Activated CD8-positive, alpha-beta T cell treated with anti-CD3 and anti-CD28 coated beads, Interleukin-2, amount 10 ng/mL, durations not matched to agents 7 days and 5 days (primary cell): ENCODE measurements at places on chromosomes 11 and 22.
A peak's percentile ranks its signal among the peaks of the same experiment; 100 is the strongest.

- peak; percentile 50 for DNase-seq
These were observed 13.5 kb upstream of the SORL1-AS1 start for GRCh38 chr11:121466063-121466794.

- no peak for DNase-seq
These were observed 134.7 kb downstream of the GRIK4 start for GRCh38 chr11:120646206-120646605.

DNA sequence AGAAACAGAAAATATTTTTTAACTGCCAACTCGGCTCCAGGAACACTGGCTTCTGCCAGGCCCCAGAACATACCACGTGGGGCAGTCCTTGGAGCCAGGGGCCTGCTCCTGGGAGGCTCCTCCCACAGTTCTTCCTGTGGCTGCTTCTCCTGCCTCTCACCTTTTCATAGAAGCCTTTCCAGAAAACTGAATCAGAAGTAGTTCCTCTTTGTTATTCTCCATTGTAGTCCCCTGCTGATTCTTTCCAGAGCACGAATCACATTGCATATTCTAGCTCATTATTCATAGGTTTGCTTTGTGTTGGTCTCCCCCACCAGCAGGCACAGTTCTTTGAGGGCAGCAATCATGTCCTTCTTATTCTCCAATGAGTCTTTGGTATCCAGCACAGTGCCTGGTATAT is 106.0 kb downstream of the EFCAB6 start:
- no peak for DNase-seq

- no peak for DNase-seq
These were observed 11.1 kb upstream of the LRRC10B start for GRCh38 chr11:61497473-61497872.

DNA sequence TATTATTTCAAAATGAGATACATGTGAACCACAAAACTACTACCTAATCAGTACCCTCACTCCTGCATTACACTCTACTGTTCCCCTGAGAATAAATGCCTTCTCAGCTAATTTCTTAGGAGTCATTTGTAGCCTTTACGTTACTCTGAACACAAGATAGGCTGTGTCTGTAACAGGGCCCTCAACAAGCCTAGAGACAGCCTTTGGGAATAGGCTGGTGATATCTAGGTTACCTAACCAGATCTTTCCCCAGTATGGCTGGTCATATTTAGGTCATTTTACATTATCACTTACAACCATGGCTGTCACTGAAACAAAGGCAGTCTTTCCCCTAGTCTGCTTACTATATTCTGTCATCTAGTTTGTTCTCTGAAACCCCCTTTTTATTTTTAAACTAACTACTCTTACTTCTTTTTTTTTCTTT is 14.2 kb downstream of the ATM start:
- DNase-seq = no peak

DNA sequence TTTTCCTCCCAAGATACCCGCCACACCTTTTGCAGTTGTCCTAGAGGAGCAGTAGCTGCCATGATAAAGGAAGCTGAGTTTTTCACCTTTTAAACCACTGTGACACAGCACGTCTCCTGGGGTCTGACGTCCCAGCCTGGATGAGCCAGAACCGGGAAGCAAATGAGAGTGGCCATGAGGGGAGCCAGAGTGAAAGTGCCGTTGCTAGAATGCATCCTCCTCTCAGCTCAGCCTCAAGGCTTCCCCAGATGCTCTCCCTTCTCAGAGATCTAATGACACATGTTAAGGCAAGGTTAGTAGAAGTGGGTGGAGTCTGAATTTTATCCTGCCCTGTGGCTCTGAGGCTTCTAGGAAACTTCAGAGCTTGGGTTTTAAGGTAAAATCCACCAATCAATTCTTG is 23.4 kb upstream of the HTR3A start:
- no peak for DNase-seq

GRCh38 chr11:13889552-13890249 is 72.8 kb upstream of the SPON1 start:
- no peak for DNase-seq

DNA sequence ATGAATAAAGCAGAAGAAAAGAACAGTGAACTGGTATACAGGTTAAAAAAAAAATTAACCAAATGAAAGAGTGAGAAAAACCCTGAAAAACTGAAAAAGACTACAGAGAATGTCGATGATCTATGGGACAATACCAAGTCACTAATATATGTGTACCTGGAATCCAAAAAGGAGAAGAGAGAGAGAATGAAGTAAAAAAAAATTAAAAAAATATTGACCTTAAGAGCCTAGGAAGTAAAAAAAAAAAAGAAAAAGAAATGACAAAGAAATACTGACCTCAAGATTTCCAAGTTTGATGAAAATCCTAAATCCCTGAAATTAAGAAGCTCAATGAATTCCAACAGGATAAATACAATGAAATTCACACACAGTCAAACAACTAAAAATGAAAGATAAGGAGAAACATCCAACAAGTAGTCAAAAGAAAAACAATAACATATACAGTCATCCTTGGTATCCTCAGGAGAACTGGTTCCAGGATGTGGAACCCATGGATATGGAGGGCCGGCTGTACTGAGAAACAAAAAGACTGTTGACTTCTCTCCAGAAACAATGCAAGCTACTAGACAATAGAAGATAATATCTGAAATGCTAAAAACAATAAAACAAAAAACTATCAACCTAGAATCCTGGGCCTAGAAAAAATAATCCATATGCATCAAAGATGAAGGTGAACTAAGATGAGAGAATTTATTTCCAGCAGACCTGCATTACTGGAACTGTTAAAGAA is 33.5 kb upstream of the SERPIND1 start:
- no peak for DNase-seq

GRCh38 chr22:47858773-47859306 is 1096.4 kb downstream of the TBC1D22A start:
- DNase-seq = no peak

DNA sequence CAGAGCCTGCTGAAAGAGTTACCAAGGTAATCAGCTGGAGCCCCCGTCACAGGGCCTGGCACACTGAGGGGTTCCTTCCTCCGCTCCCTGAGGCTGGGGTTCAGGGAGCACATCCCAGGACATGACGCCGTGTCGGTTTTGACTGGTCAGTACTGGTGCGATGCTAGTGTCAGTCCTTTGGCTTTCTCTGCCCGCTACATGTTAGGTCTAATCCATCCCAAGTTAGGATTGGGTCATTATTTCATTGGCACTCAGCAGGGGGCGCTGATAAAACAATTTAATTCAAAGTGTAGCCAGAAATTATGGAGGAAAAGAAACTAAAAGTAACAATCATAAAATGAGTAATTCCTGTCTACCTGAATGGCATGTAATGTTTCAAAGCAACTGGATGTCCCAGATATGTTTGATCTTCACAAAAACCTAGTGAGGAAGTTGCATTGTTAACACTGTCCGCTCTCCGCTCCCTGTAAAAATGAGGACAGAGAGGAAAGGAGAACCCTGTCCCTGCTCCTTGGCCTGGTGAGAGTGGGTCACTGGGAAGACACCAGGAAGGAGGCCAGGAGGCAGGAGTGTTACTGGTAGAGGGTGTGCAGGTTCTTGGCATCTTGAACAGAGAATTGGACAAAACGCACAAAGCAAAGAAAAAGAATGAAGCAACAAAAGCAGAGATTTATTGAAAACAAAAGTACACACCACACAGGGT is 27.1 kb downstream of the TSKU start:
- peak; percentile 64 for DNase-seq

DNA sequence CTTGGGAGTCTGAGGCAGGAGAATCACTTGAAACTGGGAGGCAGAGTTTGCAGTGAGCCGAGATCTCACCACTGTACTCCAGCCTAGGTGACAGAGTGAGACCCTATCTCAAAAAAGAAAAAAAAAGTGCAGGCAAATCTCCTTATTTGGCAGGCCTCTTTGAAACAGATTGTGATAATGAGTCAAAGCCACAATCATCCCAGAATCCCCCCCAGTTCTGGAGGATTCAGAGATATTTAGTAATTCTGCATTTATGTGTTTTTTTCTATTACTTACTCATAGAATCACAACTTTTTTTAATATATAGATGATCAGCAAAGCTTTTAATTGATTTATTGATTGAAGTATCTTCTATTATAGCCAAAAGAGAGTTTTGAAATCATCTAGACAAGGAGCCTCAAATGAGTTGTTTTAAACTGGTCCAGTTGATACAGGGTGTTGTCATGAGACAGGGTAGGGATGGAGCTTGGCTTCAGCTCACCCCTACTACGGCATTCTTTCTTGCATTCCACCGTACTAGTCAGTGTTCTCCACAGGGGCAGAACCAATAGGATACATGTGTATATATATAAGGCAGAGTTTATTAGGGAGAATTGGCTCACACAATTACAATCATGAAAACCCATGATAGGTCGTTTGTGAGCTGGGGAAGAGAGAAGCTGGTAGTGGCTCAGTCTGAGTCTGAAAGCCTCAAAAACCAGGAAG is 39.3 kb upstream of the SORL1 start:
- DNase-seq = no peak

DNA sequence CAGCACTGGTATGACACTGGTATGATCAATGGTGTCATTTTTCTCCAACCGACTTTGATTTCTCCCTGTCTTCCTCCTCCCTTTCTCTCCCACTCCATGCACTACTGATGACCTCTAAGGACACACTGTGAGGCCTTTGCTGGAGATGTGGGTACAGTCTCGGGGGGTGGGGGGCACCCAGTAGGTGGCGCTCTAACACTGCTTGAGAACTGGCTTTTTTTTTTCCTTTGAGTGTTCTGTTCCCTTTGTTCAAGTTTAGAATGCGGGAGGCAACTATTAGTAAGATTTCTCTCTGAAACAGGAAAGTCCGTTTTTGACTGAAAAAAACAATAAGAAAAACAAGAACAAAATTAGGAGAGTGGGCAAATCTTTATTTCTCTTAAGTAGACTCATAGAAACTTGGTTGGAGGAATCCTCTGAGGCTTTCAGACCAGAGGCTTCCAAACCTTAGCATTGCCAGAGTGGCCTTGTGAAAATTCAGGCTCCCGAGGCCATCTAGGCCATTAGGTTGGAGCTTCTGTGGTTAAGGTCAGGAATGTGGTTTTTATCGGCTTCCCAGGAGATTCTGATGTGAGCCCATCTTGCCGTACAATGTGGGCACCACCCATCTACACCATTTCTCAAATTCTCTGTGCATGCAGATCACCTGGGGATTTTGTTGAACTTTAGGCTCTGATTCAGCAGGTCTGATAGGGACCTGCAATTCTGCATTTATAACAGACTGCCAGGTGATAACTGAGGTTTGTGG is 43.2 kb downstream of the PANX1 start:
- peak; percentile 46 for DNase-seq

- no peak for DNase-seq
These were observed 99.2 kb downstream of the STIM1 start for GRCh38 chr11:3954448-3955298.

GRCh38 chr11:101215069-101215468 is 85.5 kb upstream of the PGR start:
- DNase-seq = no peak

DNA sequence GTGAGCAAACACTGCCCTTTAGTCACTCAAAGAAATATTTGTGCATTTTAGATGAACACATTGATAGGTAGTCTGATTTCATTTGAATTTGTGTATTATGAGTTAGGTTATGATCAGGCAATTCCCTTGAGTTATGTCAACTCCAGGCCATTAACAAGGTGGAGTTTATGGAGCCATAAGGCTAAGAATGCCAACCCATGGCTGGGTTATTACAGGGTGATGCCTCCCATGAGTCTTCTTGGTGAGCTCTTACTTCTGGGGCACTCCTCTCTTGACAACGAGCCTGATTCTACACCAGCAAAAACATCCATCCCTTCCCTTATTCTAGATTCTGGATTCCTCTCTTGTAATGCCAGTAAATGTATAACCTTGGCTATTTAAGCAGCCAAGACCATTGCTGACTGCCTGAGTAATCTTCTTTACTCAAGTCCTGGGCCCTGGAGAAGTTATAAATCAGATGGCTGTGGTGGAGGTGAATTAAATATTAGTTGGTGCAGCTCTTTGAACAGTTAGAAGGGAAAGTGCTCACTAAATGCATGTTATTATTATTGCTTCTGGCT is 645.7 kb upstream of the TENM4 start:
- DNase-seq = no peak

DNA sequence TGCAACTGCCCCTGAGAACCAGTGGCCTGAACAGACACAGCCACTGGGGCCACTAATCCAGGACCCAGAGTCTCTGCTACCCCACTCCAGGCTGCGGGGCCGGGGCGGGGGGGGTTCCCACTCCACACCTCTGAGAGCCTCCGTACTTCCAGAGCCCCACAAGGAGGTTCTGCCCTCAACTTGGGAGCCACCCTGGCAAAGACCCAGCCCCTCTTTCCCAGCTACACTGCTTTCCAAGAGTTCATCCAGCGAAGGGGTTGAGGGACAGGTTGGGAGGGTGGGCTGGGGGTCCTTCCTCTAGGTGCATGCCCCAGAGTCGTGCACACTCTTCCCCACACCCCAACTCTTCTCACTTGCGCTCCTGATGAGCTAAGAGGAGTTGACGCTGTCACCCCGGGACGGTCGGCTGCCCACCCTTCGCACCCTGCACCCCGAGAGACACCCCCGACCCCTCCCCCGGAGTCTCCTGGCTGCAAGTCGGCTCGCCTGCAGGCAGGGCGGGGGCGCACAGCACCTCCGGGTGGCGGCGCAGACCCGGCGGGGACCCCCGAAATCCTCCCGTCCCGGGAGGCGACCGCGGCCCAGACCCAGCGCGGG is 531 bp downstream of the RAB3IL1 start:
- no peak for DNase-seq

- DNase-seq = no peak
These were observed 55.4 kb downstream of the LIF start for GRCh38 chr22:30191040-30191701.

- no peak for DNase-seq
These were observed 18.5 kb upstream of the LRRC10B start for GRCh38 chr11:61489833-61490721.

DNA sequence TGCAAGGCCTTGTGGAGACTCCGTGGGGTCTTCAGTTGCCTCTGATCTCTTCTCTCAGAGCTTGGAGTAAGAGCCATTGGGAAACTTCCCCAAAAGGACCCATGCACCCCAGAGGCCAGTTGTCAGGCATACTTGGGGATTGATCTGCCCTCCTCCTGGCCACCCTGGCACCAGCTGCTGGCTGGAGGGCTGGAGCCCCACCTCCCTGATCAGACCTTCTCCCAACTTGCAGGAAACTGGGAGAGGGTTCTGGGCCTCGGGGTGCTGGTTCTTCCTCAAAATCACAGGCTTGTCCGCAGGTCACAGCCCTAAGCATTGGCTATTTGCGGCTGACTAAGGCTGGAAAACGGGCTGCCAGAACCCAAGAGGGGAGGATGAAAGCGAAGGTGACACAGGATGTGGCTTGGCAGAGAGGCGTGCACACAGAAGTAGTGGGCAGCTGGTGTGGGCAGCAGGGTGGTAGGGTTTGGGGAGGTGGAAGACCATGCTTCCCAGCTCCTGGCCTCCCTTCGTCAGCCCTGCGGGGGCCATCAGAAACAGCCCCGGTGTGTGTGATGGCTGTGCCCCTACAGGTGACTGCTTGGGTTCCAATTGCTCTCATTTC is 1.3 kb upstream of the DGKZ start:
- peak; percentile 56 for DNase-seq

- DNase-seq = no peak
These were observed 628 bp upstream of the GGA1 start for GRCh38 chr22:37607935-37608476.

- no peak for DNase-seq
These were observed 135.6 kb downstream of the SBF2 start for GRCh38 chr11:10158461-10158860.
